Regular cardiac myocyte (primary cell): ENCODE measurements at places on chromosomes 2 and 18. TPM values are rescaled to one million over a fixed set of nuclear protein-coding genes. Genes with fewer than 3 reads are reported as not detected.

Gene HS1BP3
- 12.8 and 29.0 TPM in 2 replicates for total RNA-seq

Gene BCL2
- 1.5 and 3.1 TPM in 2 replicates for total RNA-seq

Gene CCDC148
- 0.77 and 2.0 TPM in 2 replicates for total RNA-seq

Gene SELENOI
- 19.7 and 32.2 TPM in 2 replicates for total RNA-seq

Gene GALNT5
- 87.6 and 183 TPM in 2 replicates for total RNA-seq

Gene COPS9
- total RNA-seq = 65.4 and 93.9 TPM in 2 replicates

Gene PSTPIP2
- 7.3 and 10.0 TPM in 2 replicates for total RNA-seq

Gene AKAIN1
- total RNA-seq = 0.56 TPM in 1 of 2 replicates, not detected in the other

Gene MDH1B
- total RNA-seq = 0.38 and 0.56 TPM in 2 replicates

Gene PLCL1
- 7.3 and 12.3 TPM in 2 replicates for total RNA-seq

Gene TTC27
- 29.9 and 39.7 TPM in 2 replicates for total RNA-seq

Gene ANKRD30B
- 0.96 and 4.5 TPM in 2 replicates for total RNA-seq

Gene NEURL3
- not detected in 2 replicates for total RNA-seq

Gene ACTR1B
- 66.1 and 66.5 TPM in 2 replicates for total RNA-seq

Gene RNF144A
- 0.56 and 1.5 TPM in 2 replicates for total RNA-seq

Gene CDK5R2
- not detected in 2 replicates for total RNA-seq

Gene CTAGE1
- 0.28 TPM in 1 of 2 replicates, not detected in the other for total RNA-seq

Gene DRC1
- under 0.01 TPM in 1 of 2 replicates, not detected in the other for total RNA-seq

Gene ANKMY1
- total RNA-seq = 5.8 and 9.3 TPM in 2 replicates

Gene TEKT4
- total RNA-seq = not detected in 2 replicates

Gene CDH20
- total RNA-seq = under 0.01 and 0.28 TPM in 2 replicates

Gene METTL21A
- 11.6 and 15.9 TPM in 2 replicates for total RNA-seq

Gene B3GNT7
- under 0.01 and 0.56 TPM in 2 replicates for total RNA-seq

Gene SLC25A52
- total RNA-seq = 0.28 TPM in 1 of 2 replicates, not detected in the other

Gene SLC16A14
- 0.58 and 2.3 TPM in 2 replicates for total RNA-seq

Gene FOXI3
- total RNA-seq = not detected in 2 replicates

Gene KYNU
- total RNA-seq = 0.38 and 2.8 TPM in 2 replicates

Gene PIGN
- total RNA-seq = 55.6 and 82.9 TPM in 2 replicates

Gene ICOS
- not detected in 2 replicates for total RNA-seq

Gene KHK
- 0.56 and 0.96 TPM in 2 replicates for total RNA-seq

Gene KLHL14
- under 0.01 TPM in 1 of 2 replicates, not detected in the other for total RNA-seq

Gene SLC30A3
- under 0.01 and 0.19 TPM in 2 replicates for total RNA-seq

Gene HADHB
- 79.8 and 104 TPM in 2 replicates for total RNA-seq

Gene MREG
- 2.1 and 4.5 TPM in 2 replicates for total RNA-seq

Gene RAD51AP2
- under 0.01 TPM in 2 replicates for total RNA-seq

Gene TMEM169
- total RNA-seq = 0.19 and 0.28 TPM in 2 replicates

Gene DTNA
- total RNA-seq = 14.8 and 31.3 TPM in 2 replicates

Gene L3MBTL4
- total RNA-seq = under 0.01 TPM in 2 replicates

Gene EVX2
- total RNA-seq = not detected in 2 replicates

Gene SATB2
- total RNA-seq = 5.2 and 9.9 TPM in 2 replicates

Gene GAD1
- total RNA-seq = under 0.01 and 0.19 TPM in 2 replicates

Gene ATAD2B
- total RNA-seq = 7.9 and 9.3 TPM in 2 replicates

Gene PDE1A
- 58.5 and 96.4 TPM in 2 replicates for total RNA-seq

Gene OTOF
- total RNA-seq = 0.19 and 0.28 TPM in 2 replicates

Gene TIGD1
- 2.7 and 3.7 TPM in 2 replicates for total RNA-seq

Gene MBD1
- 56.0 and 59.5 TPM in 2 replicates for total RNA-seq

Gene CCDC93
- 17.6 and 27.3 TPM in 2 replicates for total RNA-seq

Gene EDAR
- not detected in 2 replicates for total RNA-seq

Gene SERPINB4
- not detected in 2 replicates for total RNA-seq

Gene PPIL3
- total RNA-seq = 49.0 and 56.0 TPM in 2 replicates

Gene C2orf74
- 18.3 and 21.5 TPM in 2 replicates for total RNA-seq

Gene SIX3
- total RNA-seq = not detected in 2 replicates

Gene MC2R
- not detected in 2 replicates for total RNA-seq

Gene VWC2L
- not detected in 2 replicates for total RNA-seq

Gene LRATD1
- under 0.01 TPM in 2 replicates for total RNA-seq

Gene VWA3B
- not detected in 2 replicates for total RNA-seq
